ENCODE measurements at places on chromosomes 2 and 18.

DNA sequence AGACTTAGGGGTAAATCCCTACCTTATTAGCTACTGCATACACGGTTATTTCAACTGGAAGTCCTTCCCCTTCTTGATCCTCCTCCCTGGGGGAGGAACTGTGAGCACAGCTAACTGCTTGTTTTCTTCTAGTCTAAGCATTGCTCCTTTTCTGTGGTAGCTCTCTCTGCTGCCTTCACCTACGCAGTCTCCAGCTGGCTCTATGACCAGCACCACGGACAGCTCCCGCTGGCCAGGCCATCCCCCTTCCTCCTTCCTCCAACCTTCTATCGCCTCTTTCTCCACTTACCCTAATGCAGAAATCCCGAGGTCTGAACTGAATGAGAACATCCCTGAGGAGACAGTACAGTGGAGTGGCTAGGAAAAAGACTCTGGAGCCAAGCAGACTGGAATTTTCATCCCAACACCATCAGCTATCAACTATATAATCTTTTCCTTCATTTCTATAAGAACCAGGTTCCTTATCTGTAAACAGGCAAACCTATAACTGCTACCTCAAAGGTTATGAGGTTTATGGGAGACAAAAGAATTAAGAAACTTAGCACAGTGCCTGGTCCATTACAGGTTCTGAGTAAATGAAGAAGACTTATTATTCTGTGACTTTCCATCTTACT, 4.7 kb upstream of the CFAP65 start:
- DNase-seq: no peak

GRCh38 chr2:113996671-113997594, 107.0 kb downstream of the ACTR3 start:
- DNase-seq: no peak

DNA sequence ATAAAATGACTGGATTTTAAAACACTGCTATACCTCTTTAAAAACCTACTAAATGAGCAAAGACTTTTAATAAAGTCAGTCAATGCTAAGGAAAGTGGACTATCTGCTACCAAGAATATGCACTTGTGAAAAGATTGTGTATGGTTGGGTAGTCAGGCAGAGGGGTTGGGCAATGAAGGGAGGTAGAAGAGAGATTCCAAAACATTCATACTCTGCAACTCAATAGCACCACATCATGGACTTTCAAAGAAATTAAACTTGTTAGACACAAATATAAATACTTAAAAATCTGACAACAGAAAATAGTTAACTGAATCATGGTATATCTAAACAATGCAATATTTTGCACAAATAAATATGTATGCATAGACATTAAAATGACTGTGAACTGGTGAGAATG, 139.9 kb upstream of the MAPRE2 start:
- no peak for DNase-seq

- no peak for DNase-seq
These were observed 73.9 kb downstream of the EMILIN2 start for GRCh38 chr18:2920546-2921343.

GRCh38 chr2:61688369-61689334, 150.5 kb upstream of the XPO1 start:
- DNase-seq: no peak

DNA sequence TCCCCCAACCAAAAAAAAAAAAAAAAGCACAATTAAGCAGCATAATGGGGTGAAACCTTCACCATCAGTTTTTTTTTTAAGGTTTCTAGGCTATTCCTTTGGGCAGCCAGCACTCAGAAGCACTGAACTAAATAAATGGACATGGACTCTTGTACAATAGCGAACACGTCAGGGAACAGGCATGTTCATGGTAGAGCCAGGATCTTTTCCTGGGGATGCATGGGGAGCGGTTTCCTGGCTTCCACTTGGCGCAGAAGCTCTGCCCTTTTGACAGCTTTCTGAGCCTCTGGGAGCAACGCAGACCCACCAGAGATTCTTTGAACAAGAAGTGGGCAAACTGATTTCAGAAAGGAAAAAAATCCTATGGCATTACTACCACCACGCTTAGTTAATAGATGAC, 35.0 kb downstream of the ALPK2 start:
- DNase-seq: no peak

DNA sequence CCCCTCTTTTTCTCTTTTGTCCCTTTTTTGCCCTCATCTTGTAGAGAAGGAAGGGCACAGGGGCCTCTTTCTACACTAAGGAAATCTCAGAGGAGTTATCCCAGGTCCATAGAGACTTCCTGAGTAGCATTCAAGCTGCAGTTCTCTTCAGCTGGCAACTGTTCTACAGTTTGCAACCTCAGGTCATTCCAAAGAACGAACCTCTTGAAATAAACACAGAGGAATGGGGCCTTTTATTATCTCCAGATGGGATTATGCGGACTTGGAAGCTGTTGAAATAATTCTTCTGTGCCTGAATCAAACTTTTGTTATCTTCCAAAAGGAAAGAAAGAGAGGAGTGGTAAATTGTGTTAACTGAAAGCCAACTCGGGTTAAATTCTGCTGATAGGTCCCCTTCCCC, 31.0 kb upstream of the NFE2L2 start:
- DNase-seq: no peak

DNA sequence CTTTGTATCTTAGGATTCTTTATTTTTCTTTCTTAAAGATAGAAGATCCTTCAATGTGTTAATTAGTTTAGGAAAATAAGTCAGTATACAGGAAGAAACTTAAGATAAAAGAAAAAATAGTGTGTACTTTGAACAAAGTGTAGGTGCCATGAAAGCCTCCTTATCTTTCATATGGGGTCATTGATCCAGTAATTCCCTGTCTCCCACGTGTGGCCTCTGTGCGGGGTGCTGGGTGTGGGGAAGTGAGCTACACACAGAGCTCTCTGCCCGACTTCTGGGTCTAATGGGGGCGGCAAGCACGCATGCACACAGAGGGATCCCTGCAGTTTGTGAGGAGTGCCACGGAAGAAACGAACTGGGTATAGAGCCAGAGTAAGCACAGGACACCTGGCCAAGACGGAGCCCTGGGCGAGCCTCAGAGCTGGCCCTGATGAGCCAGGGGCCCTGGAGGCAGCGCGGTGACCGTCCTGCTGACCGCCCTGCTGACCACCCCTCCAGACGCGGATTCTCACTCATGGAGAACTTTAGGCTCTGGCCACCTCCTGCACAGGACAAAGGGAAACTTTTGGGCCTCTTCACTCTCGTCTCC, 253.5 kb downstream of the ACKR3 start:
- no peak for DNase-seq

DNA sequence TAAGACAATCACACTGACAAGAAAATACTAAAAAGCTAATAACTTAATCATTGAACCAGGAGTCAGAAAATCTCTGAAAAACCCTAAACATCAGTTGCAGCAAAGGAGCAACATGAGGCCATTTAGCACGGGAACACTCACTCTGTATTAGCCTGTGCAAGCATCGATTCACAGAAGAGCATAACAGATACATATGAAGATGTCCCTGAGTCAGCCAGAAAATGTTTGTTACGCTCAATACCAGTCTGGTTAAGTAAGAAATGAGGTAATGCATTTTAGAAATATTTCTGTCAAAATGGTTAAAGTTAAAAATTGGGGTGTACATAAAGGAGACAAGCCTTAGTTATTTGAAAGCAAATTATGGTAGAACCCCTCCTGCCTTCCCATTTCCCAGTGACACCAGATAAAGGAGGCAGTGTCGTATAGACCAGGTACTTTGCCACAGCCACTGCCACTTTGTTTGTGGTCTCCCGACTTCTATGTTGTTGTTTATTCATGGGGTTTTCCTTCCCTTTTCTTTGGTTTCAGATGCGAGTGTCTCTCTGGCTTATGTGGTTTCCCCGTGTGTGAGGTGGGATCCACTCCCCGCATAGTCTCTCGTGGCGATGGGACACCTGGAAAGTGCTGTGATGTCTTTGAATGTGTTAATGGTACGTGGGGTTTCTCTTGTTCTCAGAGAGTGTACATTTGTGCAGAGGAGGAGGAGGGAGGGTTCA, 108.6 kb downstream of the CRIM1 start:
- DNase-seq: no peak

GRCh38 chr2:81445176-81445575, 1140.6 kb upstream of the LRRTM1 start:
- DNase-seq: no peak

DNA sequence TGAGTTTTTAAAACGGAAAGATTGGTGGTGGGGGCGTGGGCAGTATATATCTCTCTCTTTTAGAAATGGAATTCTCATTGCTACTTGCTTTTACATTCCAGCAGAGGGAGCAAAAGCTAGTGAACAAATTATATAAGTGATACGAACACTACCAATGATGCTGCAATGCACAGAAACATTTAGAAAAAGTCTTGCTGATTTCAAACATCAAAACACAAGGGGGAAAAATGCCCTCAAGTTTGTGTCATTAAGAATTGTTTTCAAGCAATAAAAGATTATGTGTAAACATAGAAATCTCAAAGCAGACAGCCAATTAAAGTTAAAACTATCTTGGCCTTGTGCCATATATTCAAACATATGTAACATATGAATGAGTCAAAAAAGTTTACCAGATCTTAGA, 296.3 kb upstream of the KCNJ3 start:
- DNase-seq: no peak

DNA sequence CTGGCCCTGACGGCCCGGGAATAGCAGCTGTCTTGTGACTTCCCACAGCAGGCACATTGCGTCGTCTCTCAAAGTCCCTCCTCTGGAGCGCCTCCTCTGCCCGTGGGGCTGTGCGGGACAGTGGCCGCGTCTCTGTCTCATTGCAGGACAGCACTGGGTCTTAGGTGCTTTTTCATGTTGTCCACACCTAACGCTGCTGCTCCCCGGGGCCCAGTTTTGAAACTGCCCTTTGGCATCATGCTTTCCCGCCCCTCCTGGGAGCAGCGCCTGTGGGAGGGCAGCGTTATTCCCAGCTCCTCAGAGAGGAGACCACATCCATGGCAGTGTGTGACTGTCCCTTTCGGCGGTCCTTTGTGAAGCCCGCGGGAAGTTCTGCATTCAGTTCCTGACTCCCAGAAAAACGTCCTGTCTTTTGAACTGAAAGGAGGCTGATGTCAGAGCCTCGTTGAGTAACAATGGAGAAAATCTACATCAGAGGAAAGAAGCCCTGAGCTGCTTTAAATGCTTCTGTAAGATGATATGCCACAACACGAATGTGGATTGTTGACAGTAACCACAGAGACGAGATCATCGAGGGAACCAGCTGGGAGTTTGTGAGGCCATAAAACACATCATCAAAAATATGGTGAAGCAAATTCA, 226.0 kb downstream of the FAM210A start:
- DNase-seq: no peak

- no peak for DNase-seq
These were observed 67.3 kb downstream of the CLHC1 start for GRCh38 chr2:55164534-55165480.

DNA sequence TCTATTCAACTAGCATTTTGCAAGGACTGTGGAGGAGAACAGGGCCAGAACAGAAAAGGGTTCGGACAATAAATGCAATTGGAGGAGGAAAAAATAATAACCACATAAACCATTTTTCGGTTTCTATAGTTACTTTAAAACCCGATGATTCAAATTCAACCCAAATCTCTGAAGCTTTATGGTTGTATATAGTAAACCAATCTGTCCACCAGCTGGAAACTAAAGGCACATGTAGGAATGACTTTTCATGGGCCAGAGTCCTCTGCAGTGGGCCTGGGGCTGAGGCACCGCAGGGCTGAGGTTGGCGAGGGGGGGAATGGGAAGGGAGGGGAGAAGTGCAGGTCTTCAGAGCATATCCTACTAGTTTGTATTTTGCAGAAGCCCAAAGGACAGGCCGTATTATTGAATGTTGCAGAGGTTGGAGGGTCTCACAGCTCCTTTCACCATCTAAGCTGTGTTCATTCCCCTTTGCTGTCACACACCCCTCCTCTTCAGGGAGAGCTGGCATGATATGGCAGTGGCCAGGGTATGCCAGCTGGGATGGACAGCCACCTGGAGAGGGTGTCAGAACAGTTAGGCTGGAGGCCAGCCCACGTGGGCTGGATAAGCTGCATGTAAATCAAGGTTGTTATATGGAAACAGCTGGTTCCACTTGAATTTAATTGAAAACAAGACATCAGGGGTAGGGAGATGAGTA, 267.1 kb downstream of the PRKCE start:
- no peak for DNase-seq

- no peak for DNase-seq
These were observed 159.3 kb downstream of the HDAC4 start for GRCh38 chr2:239241431-239241960.

DNA sequence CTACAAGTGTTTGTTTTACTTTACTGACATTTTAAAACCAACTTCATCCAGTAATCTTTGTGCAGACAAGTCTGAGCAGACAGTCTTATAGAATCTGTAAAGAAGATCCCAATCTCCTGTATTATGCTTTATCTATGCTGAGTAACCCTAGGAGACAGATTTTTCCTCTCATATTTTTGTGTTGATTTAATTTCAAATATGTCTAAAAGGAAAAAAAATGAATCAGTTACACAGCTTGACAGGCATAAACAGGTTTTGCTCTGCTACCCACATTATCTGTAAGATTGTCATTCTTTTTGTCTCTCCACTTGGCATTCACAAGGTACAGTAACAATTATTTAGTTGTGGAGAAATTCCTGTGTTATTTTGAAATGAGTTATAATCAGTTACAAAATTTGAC, 415.0 kb downstream of the NYAP2 start:
- DNase-seq: no peak

DNA sequence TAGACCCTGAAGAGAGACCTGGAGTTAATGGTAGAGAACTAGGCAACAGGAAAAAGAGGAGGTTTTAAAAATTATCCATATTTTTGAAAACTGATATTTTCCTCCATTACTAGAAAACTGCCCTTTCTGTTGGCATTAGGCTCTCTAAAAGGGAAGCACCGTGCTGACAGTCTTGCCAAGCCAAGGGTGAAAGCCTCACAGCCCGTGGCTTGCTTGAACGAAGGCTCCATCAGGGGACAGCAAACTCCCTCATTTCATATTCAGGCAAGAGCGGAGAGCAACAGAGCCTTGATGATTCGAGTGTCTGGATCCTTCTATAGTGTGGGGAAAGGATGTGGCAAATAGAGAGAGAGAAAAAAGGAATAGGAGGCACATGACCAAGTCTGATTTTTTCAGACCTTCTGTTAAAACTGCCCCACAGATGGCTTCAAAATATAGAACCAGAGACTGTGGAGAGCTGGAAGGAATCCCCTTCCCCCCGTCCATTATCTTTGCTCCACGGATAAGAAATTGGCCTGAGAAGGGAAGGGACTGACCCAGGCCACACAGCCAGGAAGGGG, 67.0 kb downstream of the CACNB4 start:
- DNase-seq: no peak

- no peak for DNase-seq
These were observed 15.3 kb downstream of the UNC50 start for GRCh38 chr2:98623657-98624056.

GRCh38 chr2:138691667-138692066, 88.5 kb downstream of the NXPH2 start:
- no peak for DNase-seq

DNA sequence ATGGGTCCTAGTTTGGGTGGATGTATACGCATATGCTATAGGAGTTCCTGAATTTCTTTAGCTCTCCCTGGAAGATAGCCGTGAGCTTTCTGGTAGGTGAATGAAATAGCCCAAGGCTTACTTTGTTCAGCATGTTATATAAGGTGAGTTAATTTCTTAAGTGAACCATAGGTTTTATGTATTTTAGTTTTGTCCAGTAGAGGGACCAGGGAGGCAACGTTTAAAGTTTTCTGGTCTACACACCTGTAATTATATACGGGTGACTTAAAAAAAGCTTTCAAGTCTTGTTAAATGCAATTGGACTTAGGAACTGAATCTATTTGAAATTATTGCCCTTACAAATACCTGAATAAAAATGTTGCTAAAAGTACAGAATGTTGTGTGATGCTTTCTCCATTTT, 402.5 kb upstream of the DDX18 start:
- DNase-seq: no peak

Data from activated CD4-positive, CD25-positive, alpha-beta regulatory T cell (primary cell).